ENCODE measurements at places on chromosomes 2 and 18.

DNA sequence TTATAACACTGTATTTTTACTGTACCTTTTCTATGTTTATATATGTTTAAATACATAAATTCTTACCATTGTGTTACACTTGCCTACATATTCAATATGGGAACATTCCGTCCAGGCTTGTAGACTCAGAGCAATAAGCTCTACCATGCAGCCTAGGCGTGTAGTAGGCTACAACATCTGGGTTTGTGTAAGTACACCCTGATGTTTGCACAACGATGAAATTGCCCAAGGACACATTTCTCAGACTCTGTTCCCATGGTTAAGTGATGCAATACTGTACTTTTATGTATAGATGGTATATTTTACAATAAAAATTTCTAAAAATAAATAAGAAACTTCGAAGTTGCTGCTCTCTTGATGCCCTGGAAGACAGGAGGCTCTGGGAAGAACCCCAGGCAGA is 38.4 kb downstream of the YPEL5 start:
- DNase-seq: no peak

- no peak for DNase-seq
Observed at GRCh38 chr2:146952696-146953095, 892.1 kb upstream of the ACVR2A start.

DNA sequence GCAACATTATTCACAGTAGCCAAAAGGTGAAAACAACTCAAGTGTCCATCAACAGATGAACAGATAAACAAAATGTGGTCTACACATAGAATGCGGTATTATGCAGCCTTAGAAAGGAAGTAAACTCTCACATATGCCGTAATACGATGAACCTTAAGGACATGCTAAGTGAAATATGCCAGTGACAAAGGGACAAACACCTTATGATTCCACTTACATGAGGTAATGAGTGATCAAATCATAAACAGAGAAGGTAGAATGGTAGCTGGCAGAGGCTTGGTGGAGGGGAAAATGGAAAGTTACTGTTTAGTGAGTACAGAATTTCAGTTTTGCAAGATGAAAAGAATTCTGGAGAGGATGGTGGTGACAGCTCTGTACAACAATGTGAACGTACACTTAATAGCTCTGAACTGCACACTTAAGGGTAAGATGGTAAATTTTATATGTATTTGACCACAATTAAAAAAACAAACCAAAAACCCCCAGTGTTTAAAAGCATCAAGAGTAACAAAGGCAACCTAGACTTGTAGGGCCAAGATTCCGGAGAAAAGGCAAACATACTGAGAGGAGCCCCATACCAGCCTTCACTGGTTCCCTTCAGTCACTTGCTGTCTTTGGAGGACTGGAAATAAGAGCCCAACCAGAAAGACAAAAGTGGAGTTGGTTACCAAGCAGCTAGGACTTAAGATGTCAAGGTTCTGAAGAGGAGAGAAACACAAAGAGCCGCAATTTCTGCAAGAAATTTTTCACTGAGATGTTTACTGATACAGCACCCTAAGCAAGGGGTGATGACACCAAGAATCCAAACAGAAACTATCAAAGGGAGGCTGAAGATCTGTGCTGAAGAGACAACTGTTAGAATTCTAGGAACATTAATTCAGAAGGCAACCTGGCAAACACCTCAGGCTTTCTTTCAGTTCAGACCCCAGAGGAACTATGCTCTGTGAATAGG is 61.3 kb downstream of the CUL3 start:
- DNase-seq: no peak

- DNase-seq: no peak
Observed at GRCh38 chr2:69483024-69483423, 45.8 kb upstream of the NFU1 start.

- no peak for DNase-seq
Observed at GRCh38 chr2:20250436-20250835, 25.5 kb upstream of the SDC1 start.

GRCh38 chr18:13568443-13569392 is 157.6 kb downstream of the FAM210A start:
- no peak for DNase-seq

Data from NCI-H345 (cell line).